ENCODE measurements at places on chromosomes 4 and X. TPM values are rescaled to one million over a fixed set of nuclear protein-coding genes. Genes with fewer than 3 reads are reported as not detected.

JAKMIP1 gene
- total RNA-seq: 0.89 TPM

CTAG1B gene
- not detected for total RNA-seq

CLOCK gene
- 11.8 TPM for total RNA-seq

LCORL gene
- 16.1 TPM for total RNA-seq

CPLX1 gene
- 5.6 TPM for total RNA-seq

TMSB15C gene
- total RNA-seq: 16.5 TPM

All from type B pancreatic cell (in vitro differentiated cells).